ENCODE measurements at places on chromosomes 12 and 14.

GRCh38 chr12:117377758-117378157 is 16.3 kb upstream of the NOS1 start:
- no peak for DNase-seq

- DNase-seq: no peak
These were observed 132.3 kb downstream of the CHST11 start for GRCh38 chr12:104588921-104589590.

- no peak for DNase-seq
These were observed 89.4 kb downstream of the R3HDM2 start for GRCh38 chr12:57341275-57341990.

DNA sequence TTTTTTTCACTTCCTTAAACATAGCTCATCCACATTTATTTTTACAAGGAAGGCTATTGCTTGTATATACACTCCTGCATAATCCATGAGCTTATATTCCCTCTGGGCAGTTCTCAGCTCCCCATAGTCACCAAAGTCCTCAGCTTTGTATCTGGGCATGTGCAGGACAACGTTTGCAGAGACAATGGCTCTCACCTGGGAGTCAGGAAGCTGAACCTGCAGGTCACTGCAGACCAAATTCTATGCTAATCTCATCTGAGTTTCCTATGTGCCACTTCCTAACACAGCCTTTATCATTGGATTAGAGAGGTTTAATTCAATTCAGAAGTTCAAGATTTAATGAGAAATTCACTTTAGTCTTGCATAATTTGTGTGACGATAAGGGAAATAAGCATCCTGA is 131.5 kb downstream of the KCNK10 start:
- no peak for DNase-seq

DNA sequence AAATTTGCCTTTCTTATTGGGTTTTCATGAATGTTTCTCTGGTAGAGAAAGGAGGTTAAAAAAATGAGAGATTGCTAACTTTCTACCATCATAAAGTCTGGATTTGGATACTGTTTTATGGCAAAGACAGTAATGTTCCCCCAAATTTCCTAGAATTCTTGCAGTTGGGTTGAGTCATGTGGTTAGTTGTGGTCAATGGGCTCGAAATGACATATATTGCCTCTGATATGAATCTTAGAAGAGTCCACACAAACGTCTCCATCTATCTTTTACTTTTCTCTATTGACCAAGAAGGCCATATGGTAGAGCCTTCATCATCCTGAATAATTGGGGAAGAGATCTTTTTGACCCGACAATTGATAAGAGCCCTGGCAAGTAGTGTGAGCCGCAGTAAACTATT is 119.5 kb upstream of the PMCH start:
- no peak for DNase-seq

DNA sequence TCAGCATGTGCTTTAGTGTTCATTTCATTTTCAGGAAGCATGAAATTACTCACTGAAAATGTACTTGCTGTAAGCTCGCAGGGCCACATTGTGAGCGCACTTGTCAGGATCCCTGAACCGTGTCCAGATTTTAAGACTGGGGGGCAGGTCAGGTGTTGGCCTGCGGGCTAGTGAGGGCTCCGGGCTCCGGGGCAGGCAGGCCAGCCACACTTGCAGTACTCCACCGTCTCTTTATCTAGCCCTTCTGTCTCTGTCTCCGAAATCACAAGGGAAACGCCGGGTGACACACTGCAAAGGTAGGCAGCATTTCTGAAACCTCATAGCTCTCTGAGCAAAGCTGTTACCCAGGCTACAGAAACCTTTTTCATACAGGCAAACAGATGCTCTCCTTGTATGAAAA is 98.7 kb downstream of the EML1 start:
- DNase-seq: no peak

DNA sequence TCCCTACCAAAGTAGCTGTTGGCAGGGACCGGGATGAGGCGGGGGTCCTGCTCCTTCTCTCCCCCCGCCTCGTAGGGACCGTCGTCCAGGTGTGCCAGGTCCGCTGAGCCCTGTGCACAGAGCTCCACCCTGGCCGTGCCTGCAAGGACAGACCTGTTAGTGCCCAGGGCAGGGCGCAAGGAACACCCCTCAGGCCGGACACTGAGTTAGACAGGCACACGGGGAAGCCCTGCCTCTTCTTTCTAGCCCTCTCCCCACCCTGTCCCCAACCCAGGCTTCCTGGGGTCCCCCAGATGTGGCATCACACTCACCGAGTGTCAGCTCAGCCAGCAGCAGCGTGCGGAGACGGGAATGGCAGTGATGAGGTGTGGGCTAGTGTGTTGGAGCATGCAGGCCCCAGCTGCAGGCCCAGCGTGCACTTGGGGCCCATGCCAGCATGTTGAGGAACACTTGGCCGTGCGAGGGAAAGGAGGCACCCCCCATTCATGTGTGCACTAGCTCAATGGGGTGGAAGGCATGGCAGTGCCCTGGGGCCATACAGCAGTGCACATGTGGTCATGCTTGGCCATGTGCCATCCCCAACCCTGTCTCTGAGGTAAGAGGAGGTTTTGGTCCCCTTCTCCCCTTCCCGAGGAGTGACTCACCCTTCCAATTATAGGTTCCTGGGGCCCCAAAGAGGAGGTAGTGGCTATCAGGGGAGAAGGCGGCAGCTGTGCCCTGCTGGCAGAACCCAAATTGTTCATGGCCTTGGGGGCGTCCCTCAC is 7.3 kb downstream of the ITGA7 start:
- DNase-seq: no peak

GRCh38 chr12:75774261-75775052 is 257.1 kb downstream of the PHLDA1 start:
- no peak for DNase-seq

GRCh38 chr14:33647385-33647786 is 303.5 kb downstream of the EGLN3 start:
- no peak for DNase-seq
